ENCODE measurements at places on chromosomes 11 and 22.
A peak's percentile ranks its signal among the peaks of the same experiment; 100 is the strongest.

GRCh38 chr11:42631220-42631843 lies 680.5 kb upstream of the API5 start:
- DNase-seq: peak; percentile 62

GRCh38 chr11:67731583-67731982 lies 57.2 kb upstream of the ALDH3B2 start:
- no peak for DNase-seq

DNA sequence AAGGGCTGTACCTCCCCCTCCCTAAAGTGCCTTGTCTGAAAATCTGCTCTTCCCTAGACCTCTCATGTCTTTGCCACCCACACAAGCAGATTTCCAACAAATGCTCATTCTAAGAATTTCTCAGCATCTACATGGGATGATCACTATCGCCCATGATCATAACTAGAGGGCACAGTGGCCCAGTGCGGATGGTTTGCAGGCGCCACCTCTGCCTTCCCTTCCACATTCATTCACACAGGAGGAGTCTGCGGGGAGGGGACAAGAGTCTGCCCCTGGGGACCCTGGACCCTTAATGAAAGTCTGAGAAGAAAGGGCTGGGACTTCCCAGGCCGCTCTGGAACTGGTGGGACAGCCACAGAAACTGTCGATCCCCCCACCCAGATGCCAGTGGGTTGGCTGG lies 28.9 kb downstream of the KCTD17 start:
- DNase-seq: no peak

DNA sequence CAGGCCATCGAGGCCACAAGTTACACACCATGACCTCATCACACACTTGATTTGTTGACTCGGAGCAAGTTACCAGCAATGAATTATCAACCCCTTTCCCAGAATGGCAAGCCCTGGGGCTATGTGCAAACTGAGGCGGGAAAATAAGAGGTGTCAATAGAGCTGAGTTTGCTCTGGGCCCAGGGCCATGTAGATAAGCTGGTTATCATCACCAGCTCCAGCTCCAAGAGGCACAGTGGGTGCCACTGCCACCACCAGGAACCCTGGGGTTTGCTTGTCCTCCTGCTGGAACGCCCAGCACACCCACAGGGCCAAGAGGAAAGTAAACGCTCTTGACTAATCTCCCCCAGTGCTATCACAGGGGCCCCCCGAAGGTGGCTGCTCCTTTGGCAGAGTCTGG lies 13.0 kb upstream of the VPS37C start:
- no peak for DNase-seq

- peak; percentile 7 for DNase-seq
Observed at GRCh38 chr11:62974848-62975522, 9.8 kb downstream of the SLC22A6 start.

GRCh38 chr11:2164081-2164480 lies 3.1 kb upstream of the INS start:
- DNase-seq: no peak

- no peak for DNase-seq
Observed at GRCh38 chr11:37391615-37392014, 793.6 kb upstream of the RAG2 start.

DNA sequence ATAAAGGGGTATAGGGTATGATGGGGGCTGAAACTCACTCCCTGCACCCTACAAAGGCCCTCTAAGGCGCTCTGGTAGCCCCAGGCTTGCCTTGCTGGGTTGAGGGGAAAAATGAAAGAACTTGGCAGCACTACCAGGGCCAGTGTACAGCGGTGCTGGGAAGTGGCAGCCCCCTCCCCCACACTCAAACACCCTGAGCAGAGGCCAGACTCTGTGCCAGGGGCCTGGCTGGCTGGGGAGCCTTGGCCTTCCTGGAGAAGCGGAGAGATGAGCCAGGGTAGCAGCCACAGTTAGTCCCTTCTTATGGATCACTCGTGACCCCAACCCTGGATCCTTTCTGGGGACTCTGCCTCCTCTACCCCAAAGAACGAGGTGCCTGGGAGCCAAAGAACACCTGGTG lies 2.7 kb downstream of the TMEM134 start:
- DNase-seq: no peak

- DNase-seq: peak; percentile 15
Observed at GRCh38 chr11:87144252-87144651, 106.5 kb downstream of the TMEM135 start.

GRCh38 chr11:33722590-33723234 lies 13.5 kb downstream of the CD59 start:
- DNase-seq: peak; percentile 65

Measured in renal cortical epithelial cell (primary cell).